ENCODE measurements at places on chromosomes 16 and 17.

GRCh38 chr17:77428020-77428748 lies 287.4 kb downstream of the SEC14L1 start:
- peak; percentile 92 for DNase-seq

- DNase-seq, result peak; percentile 95
Observed at GRCh38 chr16:75064403-75065148, 52.0 kb downstream of the LDHD start.

DNA sequence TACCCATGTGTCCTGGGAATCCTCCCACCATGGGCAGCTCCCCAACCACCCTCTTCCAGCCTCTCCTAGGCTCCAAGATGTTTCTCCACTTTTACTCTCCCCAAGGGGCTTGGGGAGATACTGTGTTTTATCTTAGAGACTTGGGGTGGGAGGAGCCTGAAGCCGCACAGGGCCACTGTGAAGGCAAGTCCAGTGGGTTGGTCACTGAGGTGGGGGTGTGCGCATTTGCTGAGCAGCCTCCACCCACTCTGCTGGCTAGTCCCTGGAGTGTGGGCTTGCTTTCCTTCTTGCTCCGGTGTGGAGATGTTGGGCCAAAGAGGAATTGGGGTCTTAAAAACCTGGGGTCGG lies 4.1 kb upstream of the CLDN9 start:
- peak; percentile 41 for DNase-seq

DNA sequence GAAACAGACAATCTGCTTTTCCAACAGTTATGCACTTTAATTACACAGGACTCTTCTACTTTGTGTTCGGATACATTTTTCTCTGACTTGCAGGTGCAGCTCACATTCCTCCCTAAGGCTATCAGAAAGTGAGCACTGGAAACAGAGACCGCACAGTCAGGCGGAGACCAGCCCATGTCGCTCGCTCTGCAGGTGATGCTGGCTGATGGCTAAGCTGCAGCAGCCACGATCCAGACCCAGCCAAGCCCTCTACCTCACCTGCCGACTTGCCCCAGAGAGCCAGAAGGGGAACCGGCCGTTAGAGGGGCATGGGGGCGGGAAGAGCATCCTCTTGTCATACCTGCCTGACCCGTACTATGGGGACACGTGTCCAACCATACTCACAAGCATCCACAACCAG lies 33.8 kb downstream of the MAP1LC3B start:
- DNase-seq, result no peak

- DNase-seq, result no peak
Observed at GRCh38 chr16:21037736-21038135, 112.9 kb downstream of the DNAH3 start.

DNA sequence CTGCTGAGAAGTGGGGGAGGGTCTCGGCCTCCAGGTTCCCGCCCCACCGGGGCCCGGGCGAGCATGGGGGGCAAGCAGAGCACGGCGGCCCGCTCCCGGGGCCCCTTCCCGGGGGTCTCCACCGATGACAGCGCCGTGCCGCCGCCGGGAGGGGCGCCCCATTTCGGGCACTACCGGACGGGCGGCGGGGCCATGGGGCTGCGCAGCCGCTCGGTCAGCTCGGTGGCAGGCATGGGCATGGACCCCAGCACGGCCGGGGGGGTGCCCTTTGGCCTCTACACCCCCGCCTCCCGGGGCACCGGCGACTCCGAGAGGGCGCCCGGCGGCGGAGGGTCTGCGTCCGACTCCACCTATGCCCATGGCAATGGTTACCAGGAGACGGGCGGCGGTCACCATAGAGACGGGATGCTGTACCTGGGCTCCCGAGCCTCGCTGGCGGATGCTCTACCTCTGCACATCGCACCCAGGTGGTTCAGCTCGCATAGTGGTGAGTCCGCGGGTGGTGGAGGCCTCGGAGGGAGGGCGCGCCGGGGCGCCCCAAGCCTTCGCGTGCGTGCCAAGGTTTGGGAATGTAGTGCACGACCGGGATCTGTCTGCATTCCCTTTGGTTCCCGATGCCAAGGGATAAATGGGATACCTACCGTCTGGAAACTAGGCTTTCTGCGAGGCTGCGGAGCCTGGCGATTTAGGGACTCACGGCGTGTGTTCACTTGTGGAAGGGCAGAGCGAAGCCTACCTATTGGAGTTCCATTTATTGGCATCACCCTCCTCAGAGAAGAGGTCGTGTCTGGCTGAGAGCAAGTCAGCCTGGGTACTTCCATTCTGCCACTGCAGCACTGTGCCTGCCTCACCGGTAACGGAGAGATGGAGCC lies 1.0 kb downstream of the ZNRF1 start:
- peak; percentile 47 for DNase-seq

- no peak for DNase-seq
Observed at GRCh38 chr16:31703526-31704128, 170.0 kb upstream of the ZNF267 start.

- no peak for DNase-seq
Observed at GRCh38 chr17:50834429-50835300, 721 bp upstream of the WFIKKN2 start.

- no peak for DNase-seq
Observed at GRCh38 chr16:53817117-53817755, 113.3 kb downstream of the FTO start.
